ENCODE measurements at places on chromosomes 12 and 14. TPM values are rescaled to one million over a fixed set of nuclear protein-coding genes. Genes with fewer than 3 reads are reported as not detected.

Gene MVK
- 32.6 TPM for polyA plus RNA-seq

Gene CD9
- 943 TPM for polyA plus RNA-seq

Gene CLEC2B
- 6.7 TPM for polyA plus RNA-seq

GRCh38 chr12:70783455-70783854, 137.1 kb downstream of the PTPRR start:
- no peaks in the 10 kb centered on the region for H3K36me3 ChIP-seq
- no peak for DNase-seq
- no peak overlapping the region for H3K4me3 ChIP-seq
- no peaks in the 10 kb centered on the region for H3K27me3 ChIP-seq
- H3K27ac ChIP-seq: no peak overlapping the region

GRCh38 chr12:21613931-21614330, 9.3 kb upstream of the GYS2 start:
- no peaks in the 10 kb centered on the region for H3K36me3 ChIP-seq
- DNase-seq: no peak
- H3K27ac ChIP-seq: no peak overlapping the region
- H3K4me1 ChIP-seq: peaks cover 22% of the 10 kb centered on the region

- no peak overlapping the region for H3K4me3 ChIP-seq
- DNase-seq: no peak
- no peak overlapping the region for H3K27ac ChIP-seq
- H3K4me1 ChIP-seq: no peaks in the 10 kb centered on the region
- H3K36me3 ChIP-seq: no peaks in the 10 kb centered on the region
- no peaks in the 10 kb centered on the region for H3K27me3 ChIP-seq
These were observed 262.6 kb downstream of the PCNX1 start for GRCh38 chr14:71169861-71170260.

- no peak overlapping the region for H3K4me3 ChIP-seq
- H3K27ac ChIP-seq: no peak overlapping the region
- H3K4me1 ChIP-seq: no peaks in the 10 kb centered on the region
- no peak for DNase-seq
- H3K27me3 ChIP-seq: no peaks in the 10 kb centered on the region
- peaks cover 36% of the 10 kb centered on the region for H3K36me3 ChIP-seq
These were observed 28.6 kb downstream of the AMN start for GRCh38 chr14:102951034-102951433.

DNA sequence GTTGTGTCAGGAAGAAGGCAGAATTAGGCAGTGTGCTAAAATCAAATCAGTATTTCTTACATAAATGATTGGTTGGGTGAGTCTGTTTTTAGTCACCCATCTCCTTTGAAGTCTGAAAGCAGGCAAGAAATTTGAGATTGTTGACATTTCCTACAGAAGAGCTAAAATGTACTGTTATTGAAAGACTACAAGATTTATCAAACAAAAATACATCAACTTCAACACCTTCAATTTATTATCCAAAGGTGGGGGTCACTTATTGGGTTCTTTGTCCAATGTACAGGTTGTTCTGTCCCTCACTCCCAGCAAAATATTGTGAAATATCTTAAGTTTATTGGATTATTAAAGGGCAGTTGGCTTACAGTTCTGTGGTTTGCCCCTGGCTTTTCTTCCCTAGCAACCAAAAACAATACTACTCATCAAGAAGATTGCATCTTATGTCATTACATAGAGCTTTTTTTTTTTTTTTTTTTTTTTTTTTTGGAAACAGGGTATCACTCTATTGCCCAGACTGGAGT, 20.6 kb upstream of the PKP2 start:
- no peaks in the 10 kb centered on the region for H3K27me3 ChIP-seq
- H3K4me3 ChIP-seq: no peak overlapping the region
- H3K4me1 ChIP-seq: peaks cover 23% of the 10 kb centered on the region
- H3K27ac ChIP-seq: no peak overlapping the region
- no peak for DNase-seq

- H3K27me3 ChIP-seq: peaks cover 15% of the 10 kb centered on the region
- H3K36me3 ChIP-seq: no peaks in the 10 kb centered on the region
- H3K4me3 ChIP-seq: no peak overlapping the region
- H3K27ac ChIP-seq: no peak overlapping the region
- H3K4me1 ChIP-seq: no peaks in the 10 kb centered on the region
These were observed 128.9 kb downstream of the SNAPC1 start for GRCh38 chr14:61891170-61891569.
